ENCODE measurements at places on chromosomes 16 and 17.

DNA sequence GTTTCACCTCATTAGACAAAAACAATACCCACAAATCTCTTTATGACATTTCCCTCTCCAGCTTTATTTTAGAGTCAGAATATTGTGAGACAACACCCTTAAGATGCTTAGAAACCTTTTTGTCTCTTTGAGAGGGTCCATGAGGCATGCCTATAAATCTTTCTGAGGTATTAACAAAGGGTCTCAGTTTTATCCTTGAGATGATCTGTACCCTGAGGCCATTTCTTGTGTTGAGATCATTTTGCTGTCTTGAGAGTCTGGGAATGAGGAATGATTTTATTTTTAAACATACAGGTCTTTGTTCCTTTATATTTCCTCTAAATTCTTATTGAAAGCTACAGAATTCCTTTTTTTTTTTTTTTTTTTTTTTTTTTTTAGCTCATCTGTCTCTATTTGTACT is 179.7 kb upstream of the HS3ST4 start:
- no peak for DNase-seq

DNA sequence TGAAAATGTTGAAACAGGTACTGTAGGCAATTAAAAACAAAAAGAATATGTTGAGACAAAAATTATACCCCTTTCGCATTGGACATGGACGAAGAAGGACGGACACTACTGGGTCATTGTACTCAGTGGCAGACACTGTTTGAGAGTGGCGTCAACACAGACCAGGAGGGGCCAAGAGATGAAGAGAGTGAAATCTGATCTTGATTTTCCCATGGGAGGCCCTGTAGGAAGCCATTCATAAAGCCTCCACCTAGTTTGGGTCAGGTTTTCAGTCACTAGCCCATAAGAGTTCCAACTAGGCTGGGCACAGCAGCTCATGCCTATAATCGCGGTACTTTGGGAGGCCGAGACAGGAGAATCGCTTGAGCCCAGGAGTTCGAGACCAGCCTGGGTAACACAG is 23.6 kb upstream of the SMURF2 start:
- no peak for DNase-seq

DNA sequence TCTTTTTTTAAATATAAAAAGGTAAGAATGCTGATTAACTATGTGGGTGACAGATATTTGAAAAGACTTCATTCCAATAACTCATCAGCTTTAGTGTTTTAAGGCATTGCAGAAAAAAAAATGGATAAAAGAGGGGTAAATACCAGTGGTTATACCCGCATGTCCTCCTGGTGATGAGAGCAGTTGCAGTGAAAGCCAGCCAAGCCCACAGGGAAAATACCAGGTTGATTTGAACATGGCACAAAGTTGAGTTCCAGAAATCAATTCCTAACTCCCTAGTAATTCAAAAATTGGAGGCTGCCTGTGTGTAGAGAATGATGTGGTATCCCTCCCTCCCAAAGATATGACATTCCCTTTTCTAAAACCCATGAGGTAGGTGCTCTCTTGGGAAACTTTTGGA is 453.2 kb upstream of the SOX9 start:
- DNase-seq, result no peak

- no peak for DNase-seq
Measured at GRCh38 chr17:50576864-50577263, 16.3 kb downstream of the CACNA1G start.

DNA sequence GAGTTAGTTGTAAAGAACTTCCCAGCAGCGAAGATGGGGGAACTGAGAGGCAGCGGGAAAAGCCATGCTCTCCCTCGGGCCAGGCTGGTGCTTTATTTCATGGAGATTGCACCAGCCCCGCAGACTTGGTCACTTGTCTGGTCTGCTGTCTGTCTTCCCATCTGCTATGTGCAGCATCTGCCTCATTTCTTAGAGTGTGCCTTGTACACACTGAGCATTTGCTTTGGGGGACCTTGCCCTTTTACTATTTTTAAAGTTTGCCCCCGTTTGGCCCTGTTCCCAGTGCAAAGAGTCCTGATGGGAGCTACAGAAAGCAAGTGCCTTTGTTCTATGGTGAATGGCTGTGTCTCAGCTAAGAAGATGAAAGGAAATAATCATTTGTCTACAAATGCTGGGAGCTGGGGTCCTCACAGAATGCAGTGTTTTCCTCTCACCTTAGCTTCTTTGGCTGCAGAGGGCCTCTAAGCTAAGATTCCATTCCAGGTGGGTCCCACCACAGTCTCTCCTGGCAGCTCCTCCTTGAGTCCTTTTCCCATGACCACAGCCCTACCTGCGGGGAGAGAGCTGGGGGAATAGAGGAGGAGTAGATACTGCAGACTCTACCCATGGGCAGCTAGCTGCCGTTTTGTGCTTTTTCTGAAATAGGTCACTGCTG is 25.1 kb upstream of the CNOT1 start:
- DNase-seq, result no peak

DNA sequence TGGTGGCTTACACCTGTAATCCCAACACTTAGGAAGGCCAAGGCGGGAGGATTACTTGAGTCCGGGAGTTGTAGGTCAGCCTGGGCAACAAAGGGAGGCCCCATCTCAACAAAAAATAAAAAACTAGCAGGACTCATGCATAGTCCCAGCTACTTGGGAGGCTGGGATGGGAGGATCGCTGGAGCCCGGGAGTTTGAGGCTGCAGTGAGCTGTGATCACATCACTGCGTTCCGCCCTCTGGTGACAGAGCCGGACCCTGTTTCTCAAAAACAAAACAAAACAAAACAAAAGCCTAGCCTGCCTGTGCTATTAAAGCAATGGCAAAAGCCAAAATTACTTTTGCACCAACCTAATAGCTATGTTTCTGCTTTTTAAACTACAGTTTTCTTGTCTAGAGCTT is 1.5 kb downstream of the FCSK start:
- DNase-seq, result no peak

DNA sequence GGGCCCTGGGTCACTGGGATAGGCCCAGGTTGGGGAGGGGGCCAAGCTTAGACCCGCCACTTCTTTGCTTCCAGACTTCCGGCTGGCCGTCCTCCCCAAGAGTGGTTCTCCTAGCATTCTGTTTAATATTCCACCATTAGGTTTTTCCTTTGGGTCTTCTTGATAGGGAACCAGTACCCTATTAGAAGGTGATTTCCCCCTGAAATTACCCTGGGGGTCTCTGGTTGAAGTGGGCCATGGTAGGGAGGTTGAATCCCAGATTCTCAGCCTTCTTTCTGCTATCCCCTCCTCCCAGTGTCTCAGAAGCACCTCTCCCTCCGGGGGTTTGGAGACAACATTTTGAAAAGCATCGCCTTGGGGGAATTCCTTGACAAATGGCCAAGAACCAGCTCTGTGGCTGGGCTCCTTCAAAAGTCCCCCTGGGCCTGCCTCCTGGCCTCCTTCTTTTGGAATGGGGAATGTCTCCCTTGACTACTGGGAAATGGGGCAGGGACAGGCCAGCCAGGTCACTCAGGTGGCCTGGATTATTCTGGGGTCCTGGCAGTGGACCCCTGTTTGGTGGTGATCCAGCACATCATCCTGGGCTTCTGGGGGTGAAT is 5.7 kb downstream of the LASP1 start:
- DNase-seq, result no peak

GRCh38 chr17:62870552-62870971 is 62.4 kb upstream of the MARCHF10 start:
- no peak for DNase-seq

GRCh38 chr17:600576-601243 is 113.9 kb downstream of the VPS53 start:
- no peak for DNase-seq

- no peak for DNase-seq
Measured at GRCh38 chr17:20089756-20090547, 80.8 kb downstream of the SPECC1 start.

DNA sequence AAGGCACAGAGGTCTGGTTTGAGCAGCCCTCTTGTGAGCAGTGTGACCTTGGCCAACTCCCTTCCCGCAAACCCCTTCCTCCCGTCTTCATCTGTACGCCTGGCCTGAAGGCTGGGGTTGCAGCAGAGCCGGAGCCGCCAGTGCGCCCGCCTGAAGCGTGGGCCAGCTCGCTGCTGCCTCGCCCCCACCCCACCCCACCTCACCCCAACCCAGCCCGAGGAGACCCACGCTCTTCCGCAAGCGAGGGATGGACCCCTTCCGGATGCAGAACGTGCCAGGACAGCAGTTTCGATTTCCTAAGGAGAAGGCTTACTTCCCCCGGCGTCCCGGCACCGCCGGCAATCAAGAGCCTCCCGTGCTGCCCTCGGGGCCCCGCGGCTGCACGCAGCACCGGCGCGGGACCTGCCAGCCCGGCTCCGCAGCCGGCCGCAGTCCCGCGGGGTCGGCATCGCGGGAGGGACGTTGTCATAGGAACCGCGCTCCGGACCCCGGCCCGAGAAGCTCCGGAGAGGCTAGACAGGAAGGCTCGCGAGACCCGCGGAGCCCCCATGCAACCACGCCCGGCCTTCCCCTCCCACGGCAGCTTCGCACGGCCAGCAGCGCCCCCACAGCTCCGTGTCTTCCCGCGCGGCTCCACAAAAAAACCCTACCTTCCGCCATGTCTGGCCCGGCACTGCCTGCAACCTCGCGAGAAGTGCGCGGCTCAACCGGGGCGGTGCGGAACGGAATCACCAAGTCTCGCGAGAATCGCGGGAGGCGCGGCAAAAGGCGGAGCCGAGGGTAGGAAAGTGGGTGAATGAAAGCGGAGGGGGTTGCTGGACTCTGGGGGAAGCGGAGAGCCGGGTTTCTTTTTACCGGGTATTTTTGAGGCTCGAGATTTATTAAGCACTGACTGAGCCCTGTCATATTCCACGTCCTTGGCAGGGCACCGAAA is at the start of gene ANKFY1:
ANKFY1 (minus strand) TSS at position 698 of the 934 bp plus-strand sequence; CDS start at position 660, 38 bp downstream.
- DNase-seq, result peak; percentile 70

- peak; percentile 32 for DNase-seq
Measured at GRCh38 chr16:66996324-66996982, 8.1 kb downstream of the CES4A start.

- no peak for DNase-seq
Measured at GRCh38 chr16:70752426-70752825, 48.5 kb downstream of the VAC14 start.

DNA sequence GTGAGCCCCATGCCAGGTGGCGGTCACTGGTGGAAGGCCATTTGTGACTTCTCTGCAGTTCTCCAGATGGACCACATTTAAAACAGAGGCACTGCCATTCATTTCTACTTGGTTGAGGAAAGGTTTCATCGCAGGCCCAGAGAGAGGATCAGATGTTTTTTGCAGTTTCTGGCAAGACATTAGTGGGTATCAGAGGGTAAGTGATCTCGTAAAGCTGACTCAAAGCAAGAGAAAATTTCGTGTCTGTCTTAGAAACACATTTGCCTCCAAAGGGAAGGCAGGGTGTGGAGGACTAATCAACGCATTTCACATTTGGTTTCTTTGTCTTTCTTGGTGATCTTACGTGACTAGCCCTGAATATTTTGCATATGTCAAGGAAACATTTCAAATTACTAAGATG is 81.8 kb downstream of the PRKCB start:
- DNase-seq, result no peak

GRCh38 chr17:77377710-77378235 is 237.0 kb downstream of the SEC14L1 start:
- no peak for DNase-seq

GRCh38 chr17:52823155-52823554 is 664.6 kb upstream of the CA10 start:
- no peak for DNase-seq

DNA sequence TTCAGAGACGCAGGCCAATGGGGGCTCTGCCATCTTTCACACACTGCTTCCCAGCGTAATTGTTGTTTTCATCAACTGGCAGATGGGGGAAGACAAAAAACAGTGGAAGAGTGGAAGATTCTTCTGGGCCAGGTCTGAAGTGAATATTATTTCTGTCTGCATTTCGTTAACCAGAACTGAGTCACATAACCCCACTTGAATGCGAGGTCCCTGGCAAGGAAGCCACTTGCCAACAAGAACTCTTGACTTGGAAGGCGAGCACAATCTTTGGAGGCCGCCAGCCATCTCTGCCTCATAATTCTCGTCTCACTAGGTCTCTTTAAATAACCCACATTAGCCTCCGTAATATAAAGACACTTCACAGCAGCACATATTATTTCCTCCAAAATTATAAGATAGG is 75.4 kb downstream of the CYB561 start:
- no peak for DNase-seq

DNA sequence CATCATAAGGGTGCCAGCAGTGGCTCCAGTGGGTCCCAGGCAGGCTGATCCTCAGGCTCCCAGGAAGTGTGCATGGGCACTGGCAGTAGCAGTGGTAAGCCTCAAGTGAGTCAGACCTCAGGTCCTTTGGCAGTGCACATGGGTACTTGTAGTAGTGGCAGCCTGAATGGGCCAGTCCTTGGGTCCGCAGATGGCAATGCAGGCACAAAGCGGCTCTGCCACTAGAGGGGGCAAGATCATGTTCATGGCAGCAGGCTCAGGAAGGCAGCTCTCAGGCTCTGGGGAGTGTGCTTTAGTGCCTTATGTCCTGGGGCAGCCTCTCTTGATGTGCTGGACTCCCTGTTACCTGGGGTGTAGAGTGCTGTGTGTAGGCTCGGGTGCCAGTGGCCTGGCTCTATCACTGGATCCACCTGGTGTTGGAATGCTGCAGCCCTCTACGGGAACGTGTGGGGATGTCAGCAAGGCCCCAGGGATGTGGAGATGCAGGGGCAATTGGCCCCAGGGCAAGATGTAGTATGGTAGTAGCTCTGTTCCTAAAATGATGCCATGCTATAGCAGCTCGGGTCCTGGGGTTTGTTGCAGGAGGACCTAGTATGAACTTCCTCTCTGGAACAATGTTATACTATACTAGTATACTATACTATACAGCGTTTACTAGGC is 11.0 kb downstream of the ACSM3 start:
- DNase-seq, result no peak

DNA sequence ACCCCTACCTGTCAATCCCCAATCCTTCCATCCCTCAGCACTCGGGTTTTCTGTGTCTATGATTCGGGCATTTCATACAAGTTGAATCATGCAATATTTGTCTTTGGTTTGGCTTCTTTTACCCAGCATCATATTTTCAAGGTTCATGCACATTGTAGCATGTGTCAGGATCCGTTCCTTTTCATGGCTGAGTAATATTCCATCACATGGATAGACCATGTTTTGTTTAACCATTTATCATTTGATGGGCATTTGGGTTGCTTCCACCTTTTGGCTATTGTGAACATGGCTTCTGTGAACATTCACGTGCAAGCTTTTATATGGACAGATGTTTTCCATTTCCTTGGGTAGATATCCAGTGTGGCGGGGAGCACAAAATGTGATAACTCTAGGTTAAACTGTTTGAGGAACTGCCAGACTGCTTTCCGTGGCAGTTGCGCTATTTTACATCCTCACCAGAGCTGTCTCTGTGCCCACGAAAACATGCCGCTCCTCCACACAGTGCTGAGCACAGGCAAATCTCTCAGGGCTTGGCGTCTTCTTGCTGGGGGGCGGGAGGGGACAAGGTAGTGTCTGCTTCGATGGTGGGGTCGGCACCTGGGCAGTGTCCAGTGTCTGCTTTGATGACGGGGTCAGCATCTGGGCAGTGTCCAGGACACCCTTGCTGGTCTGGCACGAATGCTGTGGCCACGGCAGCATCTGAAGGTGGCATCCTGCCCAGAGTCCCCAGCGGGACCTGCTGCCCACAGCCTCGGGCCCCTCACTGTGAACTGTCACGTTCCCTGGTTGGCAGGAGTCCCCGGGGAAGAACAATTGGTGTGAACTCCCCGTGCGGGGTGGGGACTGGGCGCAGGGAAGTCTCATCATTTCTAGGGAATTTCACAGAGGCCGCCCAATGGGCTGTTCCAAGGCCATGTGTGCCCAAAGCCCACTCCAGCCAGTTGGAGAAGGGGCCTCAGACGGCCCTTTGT is 32.4 kb upstream of the JPH3 start:
- no peak for DNase-seq

GRCh38 chr16:50369133-50369804 is 481 bp upstream of the BRD7 start:
- DNase-seq, result no peak

All from C1 segment of cervical spinal cord (tissue), 14 donors.